Activated naive CD8-positive, alpha-beta T cell treated with anti-CD3 and anti-CD28 coated beads for 36 hours (primary cell): ENCODE measurements at places on chromosomes 3 and 15. TPM values are rescaled to one million over a fixed set of nuclear protein-coding genes. Genes with fewer than 3 reads are reported as not detected.

Gene TLR9
- 0.85 TPM for total RNA-seq

Gene CXCR6
- 0.58 TPM for total RNA-seq

DNA sequence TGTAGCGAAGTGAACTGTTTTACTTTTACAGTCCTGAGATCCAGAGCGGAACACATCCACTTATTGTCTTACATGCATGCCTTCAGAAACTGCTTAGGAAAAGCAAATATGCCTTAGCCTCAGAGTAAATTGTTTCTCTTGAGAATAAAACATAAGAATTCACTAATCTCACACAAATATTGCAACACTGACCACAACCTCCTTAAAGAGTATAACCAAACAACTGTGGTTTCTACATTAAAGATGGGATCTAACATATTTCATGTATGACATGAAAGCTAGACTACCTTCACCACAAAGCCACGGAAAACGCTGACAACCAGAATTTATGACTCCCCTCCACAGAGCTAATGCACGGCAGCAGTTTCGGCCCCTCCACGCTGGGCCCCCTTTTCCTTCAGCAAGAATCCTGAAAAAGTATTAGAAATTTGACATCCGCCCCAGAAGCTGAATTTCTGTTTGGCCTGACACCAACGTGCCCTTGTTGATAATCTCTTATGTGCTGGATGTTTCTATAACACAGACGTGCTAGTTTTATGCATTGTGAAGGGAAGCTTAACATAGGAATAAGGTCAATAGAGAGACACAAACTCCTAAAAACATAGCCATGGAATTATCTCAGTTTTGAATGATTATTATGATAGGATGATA lies 84.6 kb downstream of the GREM1 start:
- H3K27me3 ChIP-seq: peaks cover 25% of the 10 kb centered on the region
- H3K36me3 ChIP-seq: no peaks in the 10 kb centered on the region
- H3K27ac ChIP-seq: no peak overlapping the region
- DNase-seq: peak; percentile 12

DNA sequence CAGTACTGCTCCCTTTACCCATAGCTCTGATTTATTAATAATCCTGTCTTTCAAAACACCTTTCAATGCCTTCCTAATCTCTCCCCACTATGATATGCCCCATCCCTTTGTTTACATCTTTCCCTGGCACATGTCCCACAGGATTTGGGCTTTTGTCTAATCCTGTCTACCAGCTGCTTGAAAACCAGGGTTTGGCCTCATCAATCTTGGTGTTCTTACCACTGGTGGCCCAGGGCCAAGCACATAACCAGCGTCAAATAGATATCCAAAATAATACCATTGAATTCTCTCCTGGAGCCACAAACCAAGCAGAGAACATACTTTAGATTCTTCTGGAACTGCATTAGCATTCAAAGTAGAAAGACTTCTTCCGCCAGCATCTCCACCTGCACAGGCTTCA lies 104.8 kb upstream of the PPP2R3A start:
- no peaks in the 10 kb centered on the region for H3K4me1 ChIP-seq
- H3K27ac ChIP-seq: no peak overlapping the region
- no peak overlapping the region for H3K4me3 ChIP-seq
- no peak for DNase-seq

DNA sequence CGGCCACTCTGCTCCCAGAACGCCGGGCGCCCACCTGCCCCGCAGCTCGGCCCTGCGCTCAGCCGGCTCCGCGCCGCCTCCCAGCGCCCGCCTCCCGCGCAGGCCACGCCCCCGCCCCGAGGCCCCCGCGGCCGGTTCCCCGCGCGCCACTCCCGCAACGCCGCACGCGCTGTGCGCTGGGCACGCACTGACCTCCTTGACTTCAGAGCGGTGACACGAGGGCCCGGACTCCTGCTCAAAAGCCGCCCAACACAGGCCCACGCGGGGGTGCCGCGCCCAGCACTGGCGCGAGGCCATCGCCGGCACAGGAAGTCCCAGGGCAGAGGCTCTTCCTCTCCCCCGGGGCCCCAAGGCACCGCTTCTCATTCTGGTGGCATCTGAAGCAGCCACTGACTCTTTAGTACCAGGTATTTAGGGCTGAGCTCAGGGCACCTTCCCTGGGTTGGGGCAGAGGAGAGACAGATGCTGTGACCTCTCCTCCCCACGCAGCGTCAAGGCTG lies 12.4 kb downstream of the TNK2 start:
- peaks cover 45% of the 10 kb centered on the region for H3K4me1 ChIP-seq
- peak overlapping the region; percentile 94 for H3K27ac ChIP-seq
- no peaks in the 10 kb centered on the region for H3K27me3 ChIP-seq
- peak overlapping the region; percentile 86 for H3K4me3 ChIP-seq
- peak; percentile 78 for DNase-seq

- no peak for DNase-seq
- peaks cover 81% of the 10 kb centered on the region for H3K36me3 ChIP-seq
- H3K4me1 ChIP-seq: no peaks in the 10 kb centered on the region
- H3K27me3 ChIP-seq: no peaks in the 10 kb centered on the region
These were observed 185.9 kb upstream of the BHLHE40 start for GRCh38 chr3:4793311-4793710.

GRCh38 chr3:54817628-54818027 lies 110.2 kb downstream of the LRTM1 start:
- peaks cover 8% of the 10 kb centered on the region for H3K27me3 ChIP-seq
- H3K4me1 ChIP-seq: no peaks in the 10 kb centered on the region
- H3K36me3 ChIP-seq: no peaks in the 10 kb centered on the region

DNA sequence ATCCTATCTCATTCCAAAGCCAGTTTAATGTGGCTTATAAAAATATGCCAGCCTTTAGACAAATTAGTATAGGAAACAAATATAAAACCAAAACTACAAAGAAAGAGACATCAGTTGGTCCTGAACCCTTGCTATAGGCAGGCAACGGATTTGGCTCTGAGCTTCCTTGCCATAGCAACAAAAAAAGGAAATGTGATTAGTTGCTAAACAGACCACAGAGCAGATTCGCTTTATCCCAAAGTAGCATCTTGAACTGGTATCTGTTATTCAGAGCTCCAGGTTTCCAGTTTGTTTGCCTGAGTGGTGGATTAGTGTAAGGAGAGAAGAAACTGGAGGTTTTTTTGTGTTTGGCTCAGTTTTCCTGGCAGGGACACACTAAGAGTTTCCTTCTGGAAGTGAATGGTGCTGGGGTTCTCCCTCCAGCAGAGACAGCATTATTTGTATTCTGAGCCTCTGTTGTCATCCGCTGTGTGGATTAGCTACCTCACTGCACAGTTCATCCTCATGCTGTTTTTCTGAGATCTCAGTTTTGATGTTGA lies 44.1 kb downstream of the CHST2 start:
- no peak for DNase-seq
- peaks cover 3% of the 10 kb centered on the region for H3K36me3 ChIP-seq
- peak overlapping the region; percentile 90 for H3K27ac ChIP-seq
- H3K4me1 ChIP-seq: peaks cover 64% of the 10 kb centered on the region
- H3K27me3 ChIP-seq: no peaks in the 10 kb centered on the region
